ENCODE measurements at places on chromosomes 1 and 21.

GRCh38 chr1:89794406-89794805 lies 26.4 kb upstream of the LRRC8D start:
- no peaks in the 10 kb centered on the region for H3K36me3 ChIP-seq
- no peaks in the 10 kb centered on the region for H3K27me3 ChIP-seq
- H3K4me1 ChIP-seq, result peaks cover 3% of the 10 kb centered on the region
- no peak for DNase-seq
- H3K4me3 ChIP-seq, result no peak overlapping the region
- H3K27ac ChIP-seq, result no peak overlapping the region

- H3K27me3 ChIP-seq, result no peaks in the 10 kb centered on the region
- no peaks in the 10 kb centered on the region for H3K36me3 ChIP-seq
- no peak for DNase-seq
- H3K4me3 ChIP-seq, result no peak overlapping the region
Observed at GRCh38 chr1:196277860-196278259, 330.4 kb downstream of the KCNT2 start.

GRCh38 chr1:6269720-6270400 lies 9.0 kb upstream of the GPR153 start:
- H3K27me3 ChIP-seq, result no peaks in the 10 kb centered on the region
- no peak overlapping the region for H3K4me3 ChIP-seq
- no peaks in the 10 kb centered on the region for H3K36me3 ChIP-seq
- no peak overlapping the region for H3K27ac ChIP-seq

DNA sequence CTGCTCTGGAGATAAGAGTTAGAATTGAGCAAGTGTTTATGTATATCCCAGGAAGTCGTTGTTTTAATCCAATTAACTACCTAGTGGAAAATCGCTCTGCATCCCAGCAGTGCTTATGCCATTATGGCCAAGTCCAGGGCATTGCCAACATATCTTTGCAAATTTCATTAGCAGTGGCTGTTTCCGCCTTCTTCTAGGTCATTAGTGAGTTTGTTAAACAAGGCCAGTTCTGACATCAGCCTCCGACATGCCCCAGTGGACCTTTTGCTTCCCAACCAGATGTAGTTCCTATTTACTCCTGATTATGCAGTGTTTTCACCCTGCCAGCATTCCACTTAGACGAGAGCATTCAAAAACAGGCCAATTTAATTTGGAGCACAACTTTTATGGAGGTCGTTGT lies 106.8 kb upstream of the FAM78B start:
- DNase-seq, result no peak
- H3K27me3 ChIP-seq, result no peaks in the 10 kb centered on the region
- H3K4me1 ChIP-seq, result no peaks in the 10 kb centered on the region
- H3K36me3 ChIP-seq, result no peaks in the 10 kb centered on the region
